H4 (cell line): ENCODE measurements at places on chromosomes 11 and 22. TPM values are rescaled to one million over a fixed set of nuclear protein-coding genes. Genes with fewer than 3 reads are reported as not detected.

Gene KRTAP5-11
- total RNA-seq: not detected in 2 replicates

Gene POLA2
- total RNA-seq: 33.0 and 40.9 TPM in 2 replicates

Gene SYCE3
- not detected in 2 replicates for total RNA-seq

Gene AQP11
- 0.39 and 1.4 TPM in 2 replicates for total RNA-seq

Gene KCNK7
- total RNA-seq: not detected in 2 replicates

Gene BCR
- 8.4 and 10.1 TPM in 2 replicates for total RNA-seq

Gene OR9Q1
- not detected in 2 replicates for total RNA-seq

Gene MTMR3
- total RNA-seq: 5.7 and 6.0 TPM in 2 replicates

Gene SEPTIN3
- total RNA-seq: 4.2 and 4.5 TPM in 2 replicates
